C1 segment of cervical spinal cord (tissue), 14 donors: ENCODE measurements at places on chromosomes 6 and 20.

DNA sequence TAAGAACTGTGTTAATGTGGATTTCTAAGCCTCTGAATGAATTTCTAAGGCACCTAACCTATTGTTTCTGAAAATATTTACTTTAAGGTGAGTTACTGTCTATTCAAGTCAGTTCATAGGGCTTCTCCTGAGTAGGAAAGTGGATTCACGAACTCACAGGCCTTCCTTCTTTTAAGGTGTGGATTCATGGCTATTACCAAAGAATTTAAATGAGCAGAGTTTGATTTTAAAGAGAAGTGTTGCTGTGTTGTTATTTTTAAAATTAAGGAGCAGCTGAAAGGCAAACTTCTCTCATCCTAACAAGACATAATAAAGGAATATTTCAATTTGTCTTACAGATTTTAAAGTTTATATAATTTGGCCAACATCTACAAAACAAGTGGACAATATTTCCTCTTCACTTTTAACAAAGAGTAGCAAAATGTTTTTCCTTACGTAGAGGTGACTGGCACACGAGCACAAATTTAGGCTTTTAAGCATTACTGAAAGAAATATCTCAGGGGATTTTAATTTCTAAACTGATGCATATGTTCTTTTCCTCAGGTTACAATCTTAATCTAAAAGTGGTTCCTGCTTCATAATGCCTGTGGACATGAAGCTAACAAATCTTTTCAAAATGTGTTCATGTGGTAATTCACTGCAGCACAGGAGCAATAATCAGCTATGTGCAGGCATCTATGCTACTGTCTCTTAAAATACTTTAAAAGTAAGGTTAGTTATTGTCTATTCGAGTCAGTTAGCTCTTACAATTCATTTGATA lies 602 bp upstream of the TSPYL4 start:
- DNase-seq, result no peak

DNA sequence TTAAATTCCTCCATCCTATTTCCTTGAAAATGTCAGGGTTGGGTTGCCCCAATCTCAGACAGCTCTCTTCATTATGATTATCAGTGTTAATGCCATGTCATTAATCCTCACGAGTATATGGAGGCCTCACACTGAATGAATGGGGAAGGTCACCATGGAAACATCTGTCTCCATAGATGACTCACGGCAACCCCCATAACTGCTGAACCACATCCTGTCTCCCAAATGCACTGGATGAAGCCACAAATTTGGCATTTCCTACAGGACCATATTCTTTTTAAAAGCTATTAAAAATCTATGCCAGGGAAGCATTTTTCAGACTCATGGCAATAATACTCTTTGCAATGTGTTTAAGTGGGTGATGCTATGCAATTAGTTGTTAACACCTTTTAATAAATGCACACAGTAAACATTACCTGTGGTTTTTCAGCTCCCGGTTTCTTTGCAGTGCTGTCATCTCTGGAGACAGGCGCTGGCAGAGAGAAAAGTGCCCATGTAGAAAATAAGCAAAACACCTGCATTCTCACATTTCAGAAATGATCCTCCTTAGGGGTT lies 80.1 kb upstream of the PTPRK start:
- no peak for DNase-seq

- no peak for DNase-seq
These were observed 60.7 kb downstream of the TNFAIP3 start for GRCh38 chr6:137927777-137928218.

DNA sequence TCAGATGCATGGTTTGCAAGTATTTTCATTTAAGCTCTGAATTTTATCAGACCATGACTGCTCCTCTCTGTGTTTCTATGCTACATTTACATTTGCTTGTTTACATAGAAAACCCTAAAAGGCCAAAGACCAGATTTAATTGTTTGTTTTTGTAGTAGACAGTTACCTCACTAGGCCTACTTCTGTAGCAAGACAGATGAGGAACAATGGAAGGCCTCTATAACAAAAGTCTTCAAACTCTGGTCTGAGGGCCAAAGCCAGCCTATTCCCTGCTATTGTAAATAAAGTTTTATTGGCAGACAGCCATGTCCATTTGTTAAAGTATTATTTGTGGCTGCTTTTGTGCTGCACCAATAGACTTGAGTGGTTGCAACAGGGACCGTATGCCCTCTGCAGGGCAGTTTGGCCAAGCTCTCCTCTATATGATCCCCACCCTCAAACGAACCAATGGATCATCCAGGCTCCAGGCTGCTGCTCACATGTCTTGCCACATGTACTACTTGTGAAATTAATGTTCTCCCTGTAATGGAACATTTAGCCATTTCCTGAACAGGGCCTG lies 182.0 kb downstream of the DOK5 start:
- DNase-seq, result no peak

GRCh38 chr6:155347800-155348199 lies 33.5 kb upstream of the TFB1M start:
- DNase-seq, result no peak

DNA sequence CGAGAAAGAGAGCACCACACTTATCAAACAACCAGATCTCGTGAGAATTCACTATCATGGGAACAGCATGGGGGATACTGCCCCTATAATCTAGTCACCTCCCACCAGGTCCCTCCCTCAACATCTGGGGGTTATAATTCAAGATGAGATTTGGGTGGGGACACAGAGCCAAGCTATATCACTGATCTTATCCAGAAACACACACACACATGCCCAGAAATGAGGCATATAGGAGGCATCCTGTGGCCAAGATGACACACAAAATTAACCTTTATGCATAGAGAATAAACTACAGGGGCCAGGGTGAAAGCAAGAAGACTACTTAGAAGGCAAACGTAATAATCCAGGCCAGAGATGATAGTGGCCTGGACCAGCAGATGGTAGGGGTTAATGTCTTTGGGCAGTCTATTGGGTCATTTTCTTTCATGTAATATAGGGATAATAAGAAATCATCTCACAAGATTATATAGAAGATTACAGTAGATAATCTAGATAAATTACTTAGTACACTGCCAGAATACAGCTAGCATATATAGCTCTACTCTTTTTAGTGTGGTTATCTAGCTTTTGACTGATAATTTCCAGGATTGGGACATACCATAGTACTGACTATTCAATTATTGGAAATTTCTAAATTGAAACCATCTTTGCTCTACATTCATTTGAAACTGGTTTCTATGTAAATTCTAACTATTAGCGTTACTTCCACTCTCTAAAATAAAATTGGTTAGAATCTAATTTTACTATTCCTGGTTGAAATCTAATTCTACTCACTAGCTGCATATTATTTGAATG lies 20.0 kb downstream of the RNF144B start:
- DNase-seq, result no peak
